T1000 (cell line): ENCODE measurements at places on chromosomes 2 and 18.

GRCh38 chr2:200828572-200829257 lies 17.0 kb downstream of the BZW1 start:
- no peak for DNase-seq

- DNase-seq = no peak
These were observed 149.9 kb downstream of the LOXHD1 start for GRCh38 chr18:46506974-46507586.

GRCh38 chr2:191635333-191636234 lies 42.4 kb upstream of the NABP1 start:
- DNase-seq = no peak

GRCh38 chr2:240591226-240591625 lies 4.7 kb downstream of the CAPN10 start:
- DNase-seq = no peak

DNA sequence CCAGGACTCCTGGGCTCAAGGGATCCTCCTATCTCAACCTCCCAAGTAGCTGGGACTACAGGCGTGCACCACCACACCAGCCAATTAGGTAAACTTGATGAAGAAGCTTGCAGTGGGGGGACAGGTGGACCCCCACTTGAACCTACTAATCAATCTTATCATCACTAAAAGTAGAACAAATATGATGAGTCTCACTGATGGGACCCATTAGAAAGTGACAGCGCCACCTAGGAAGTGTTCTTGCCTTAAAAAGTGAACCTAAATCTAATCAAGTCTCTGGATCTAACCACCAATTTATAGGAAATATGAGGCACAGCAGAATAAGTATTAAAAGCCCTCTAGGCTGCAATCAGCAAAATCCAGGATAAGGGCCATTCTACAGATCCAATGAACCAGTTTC lies 79.2 kb downstream of the BIN1 start:
- no peak for DNase-seq

DNA sequence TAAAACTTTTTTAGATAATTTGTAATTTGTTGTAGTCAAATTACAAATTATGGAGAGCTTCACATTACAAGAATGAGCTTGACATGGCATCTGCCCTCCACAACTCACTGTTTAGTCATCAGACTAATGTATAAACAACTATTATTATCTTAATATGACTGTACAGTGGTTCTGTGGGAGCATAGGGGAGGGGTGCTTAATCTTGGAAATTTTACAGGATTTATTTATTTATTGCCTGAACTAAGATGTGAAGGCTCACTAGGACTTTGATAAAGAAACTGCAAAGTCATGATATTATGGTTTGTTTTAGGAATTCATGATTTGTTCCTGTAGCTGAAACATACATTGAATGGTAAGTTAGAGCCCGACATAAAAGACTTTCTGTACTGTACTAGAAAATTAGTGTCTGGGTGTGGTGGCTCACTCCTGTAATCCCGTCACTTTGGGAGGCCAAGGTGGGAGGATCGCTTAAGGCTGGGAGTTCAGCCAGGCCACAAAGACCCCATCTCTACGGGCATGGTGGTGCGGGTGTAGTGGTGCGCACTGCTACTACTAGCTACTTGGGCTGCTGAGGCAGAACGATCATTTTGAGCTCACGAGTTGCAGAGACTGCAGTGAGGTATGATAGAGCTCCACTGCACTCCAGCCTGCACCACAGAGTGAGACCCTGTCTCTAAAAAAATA lies 2.1 kb downstream of the MARCHF7 start:
- DNase-seq = no peak

DNA sequence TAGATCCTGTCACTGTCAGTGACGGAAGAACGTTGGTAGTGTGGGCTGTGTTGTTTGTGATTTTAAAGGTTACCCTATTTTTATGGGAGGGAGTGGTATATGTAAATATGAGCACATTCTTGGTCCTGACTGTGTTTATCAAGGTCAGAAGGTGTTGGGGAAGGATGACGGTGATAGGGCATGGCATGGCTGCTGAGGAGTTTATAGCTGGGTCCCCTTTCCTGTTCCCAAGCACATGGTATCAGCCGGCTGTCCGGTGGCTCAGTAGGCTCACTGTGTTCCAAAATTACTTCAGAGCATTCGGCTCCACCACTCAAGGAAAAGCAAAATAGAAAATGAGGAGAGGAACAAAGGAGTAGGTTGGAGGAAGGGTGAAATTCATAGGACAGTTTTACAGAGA lies 28.6 kb downstream of the IRS1 start:
- no peak for DNase-seq

DNA sequence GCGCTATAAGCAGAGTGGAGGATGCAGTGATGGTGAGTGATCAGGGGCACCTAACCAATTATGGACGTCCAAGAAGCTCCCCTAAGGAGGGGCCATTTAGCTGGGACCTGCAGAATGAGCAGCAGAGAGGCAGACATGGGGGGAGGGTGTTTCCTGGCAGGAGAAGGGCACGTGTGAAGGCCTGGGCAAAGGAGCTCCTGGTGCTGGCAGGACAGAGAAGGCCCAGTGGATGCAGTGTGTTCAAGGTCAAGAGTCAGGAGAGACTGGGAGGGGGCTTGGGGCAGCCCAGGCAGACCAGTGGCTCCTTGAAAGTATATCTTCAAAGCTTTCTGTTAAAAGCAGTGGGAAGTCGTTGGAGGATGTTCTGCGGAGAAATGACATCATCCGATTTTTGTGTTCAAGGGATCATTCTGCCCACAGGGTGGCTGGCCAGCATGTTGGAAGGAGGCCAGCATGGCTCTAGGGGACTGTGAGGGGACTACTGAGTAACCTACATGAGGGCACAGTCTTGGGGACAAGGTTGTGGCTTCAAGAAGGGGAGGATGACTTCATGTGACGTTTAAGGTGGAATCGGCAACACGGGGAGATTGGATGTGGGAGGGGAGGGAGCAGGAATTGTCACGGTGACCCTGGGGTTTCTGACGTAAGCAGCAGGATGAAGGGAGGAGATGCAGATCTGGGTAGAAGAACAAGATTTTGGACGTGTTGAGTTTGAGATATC lies 9.0 kb upstream of the CIB4 start:
- no peak for DNase-seq

GRCh38 chr2:45812011-45812500 lies 160.6 kb downstream of the PRKCE start:
- DNase-seq = no peak

DNA sequence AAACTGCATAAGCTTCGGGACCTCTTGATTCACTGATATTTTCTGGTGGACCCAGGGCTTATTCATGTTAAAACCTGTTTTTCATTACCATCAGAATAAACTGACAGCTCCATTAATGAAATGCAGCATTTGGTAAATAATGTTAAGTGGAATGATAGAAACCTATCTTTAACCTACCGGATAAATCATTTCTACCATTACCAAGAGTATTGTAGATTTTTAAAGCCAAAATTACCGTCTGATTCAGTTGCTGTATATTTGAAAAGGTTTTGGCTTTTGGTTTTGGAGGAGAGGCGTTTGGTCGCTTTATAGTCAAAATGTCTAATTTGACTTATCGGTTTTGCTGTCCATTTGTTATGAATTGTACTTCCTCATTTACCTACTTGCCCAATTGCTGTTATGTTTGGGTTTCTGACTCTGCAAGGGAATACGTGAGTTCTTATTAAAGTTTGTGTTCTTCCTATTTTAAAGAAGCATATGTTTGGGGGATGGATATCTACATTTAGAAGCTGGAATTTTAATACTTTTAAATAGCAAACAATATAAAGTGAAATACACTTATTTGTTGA lies 1.0 kb upstream of the CUL3 start:
- no peak for DNase-seq

GRCh38 chr2:43368483-43369385 lies 142.3 kb upstream of the ZFP36L2 start:
- DNase-seq = no peak
